Stimulated activated CD8-positive, alpha-beta memory T cell treated with anti-CD3 and anti-CD28 coated beads, Interleukin-15, amount 100 ng/mL, for 48 hours (primary cell): ENCODE measurements at places on chromosomes 3 and 15.

- no peak for DNase-seq
These were observed 192.4 kb upstream of the DPH6 start for GRCh38 chr15:35738370-35738769.

DNA sequence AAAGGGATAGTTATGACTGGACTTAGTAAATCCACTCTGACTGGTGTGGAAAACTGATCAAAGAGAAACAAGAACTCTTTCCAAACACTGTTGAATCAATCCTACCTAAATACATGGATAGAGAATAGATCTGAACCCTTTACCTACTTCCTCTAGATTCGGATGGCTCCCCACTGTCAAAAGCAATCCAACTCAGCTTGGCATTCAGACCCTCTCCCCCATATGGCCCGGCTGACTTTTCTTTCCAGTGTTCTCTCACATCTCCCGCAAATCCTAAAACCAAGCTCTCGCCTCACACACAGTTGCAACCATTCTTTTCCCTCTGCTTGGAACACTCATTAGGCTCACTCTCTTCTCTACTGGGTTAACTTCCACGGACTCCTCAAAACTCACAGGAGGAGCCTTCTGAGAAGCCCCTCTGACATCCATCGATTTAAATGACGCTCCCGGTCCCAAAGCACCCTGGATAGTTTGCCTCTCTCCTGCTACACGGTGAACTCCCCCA is 639 bp downstream of the SPICE1 start:
- DNase-seq: no peak

DNA sequence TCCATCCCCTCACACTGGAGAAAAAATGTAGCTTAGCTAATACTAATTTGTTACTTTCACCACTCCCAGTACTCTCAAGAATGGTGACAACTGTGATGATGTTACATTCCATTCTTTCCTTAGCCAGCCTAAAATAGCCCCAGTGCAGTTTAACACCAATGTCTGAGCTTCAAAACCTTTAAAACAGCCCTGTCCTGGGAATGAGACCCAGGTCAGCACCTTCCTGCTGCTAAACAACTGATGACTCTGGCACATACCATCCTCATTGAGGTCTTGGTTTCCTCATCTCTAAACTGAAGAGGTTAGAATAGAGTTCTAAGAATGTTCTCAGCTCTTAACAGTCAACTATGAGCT is 3.8 kb downstream of the SCAMP2 start:
- no peak for DNase-seq

- no peak for DNase-seq
These were observed 157.9 kb downstream of the FAM43A start for GRCh38 chr3:194843556-194843955.

GRCh38 chr15:68232937-68233336 is 3.4 kb upstream of the CLN6 start:
- no peak for DNase-seq
